Smooth muscle cell of the brain vasculature (primary cell): ENCODE measurements at places on chromosomes 4 and X.

- DNase-seq = no peak
Observed at GRCh38 chr4:98363431-98363830, 102.2 kb downstream of the RAP1GDS1 start.

GRCh38 chr4:76703676-76704075, 194.3 kb downstream of the SOWAHB start:
- DNase-seq = no peak

DNA sequence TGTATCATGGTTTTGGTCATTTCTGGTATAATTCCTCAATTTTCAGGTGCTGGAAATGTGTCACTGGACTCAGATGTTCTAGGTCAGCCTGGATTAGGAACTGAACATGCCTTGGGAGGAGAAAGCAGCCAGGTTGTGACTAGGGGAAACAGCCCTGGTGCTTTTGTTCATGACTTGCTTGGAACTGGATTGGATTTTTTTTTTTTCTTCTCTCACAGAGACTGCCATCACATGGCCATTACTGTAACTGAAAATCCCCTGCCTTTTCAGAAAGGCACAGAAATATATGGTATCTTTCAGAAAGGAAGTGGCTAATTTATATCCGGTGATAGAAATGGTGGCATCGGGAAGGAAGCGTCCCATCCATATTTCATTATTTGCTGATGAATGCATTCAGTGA, 34.6 kb downstream of the SEPTIN11 start:
- no peak for DNase-seq

DNA sequence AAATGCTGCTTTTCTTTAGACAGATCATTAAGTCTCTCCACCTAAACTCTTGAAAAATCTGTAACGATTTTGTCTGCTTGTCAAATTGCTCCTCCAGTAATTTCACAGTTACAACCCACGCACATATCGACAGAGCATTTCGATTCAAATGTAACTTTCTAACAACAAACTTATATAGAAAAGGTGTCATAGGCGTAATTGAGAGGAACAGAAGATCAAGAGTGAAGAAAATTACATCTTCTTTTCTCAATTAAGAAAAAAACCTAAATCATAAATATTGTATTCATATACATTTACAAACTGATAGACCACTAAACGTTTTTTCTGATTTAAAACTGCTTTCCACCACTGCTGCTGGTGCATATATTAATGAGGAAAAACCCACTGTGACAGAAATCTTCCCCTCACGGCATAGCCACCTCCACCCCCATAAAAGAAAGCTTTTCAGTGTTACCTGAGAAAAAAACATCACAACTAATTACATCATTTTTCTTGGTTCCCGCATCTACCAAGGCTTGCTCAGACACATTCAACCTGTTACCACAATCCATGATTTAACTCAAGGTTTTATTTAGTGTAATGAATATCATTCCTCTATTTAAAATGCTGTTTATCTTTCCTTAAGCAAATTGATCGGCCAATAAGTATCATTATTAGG, 1.9 kb downstream of the GPM6A start:
- no peak for DNase-seq

GRCh38 chr4:142161086-142161485, 524.7 kb downstream of the IL15 start:
- no peak for DNase-seq

GRCh38 chr4:177001271-177002175, 208.8 kb upstream of the VEGFC start:
- DNase-seq = no peak

DNA sequence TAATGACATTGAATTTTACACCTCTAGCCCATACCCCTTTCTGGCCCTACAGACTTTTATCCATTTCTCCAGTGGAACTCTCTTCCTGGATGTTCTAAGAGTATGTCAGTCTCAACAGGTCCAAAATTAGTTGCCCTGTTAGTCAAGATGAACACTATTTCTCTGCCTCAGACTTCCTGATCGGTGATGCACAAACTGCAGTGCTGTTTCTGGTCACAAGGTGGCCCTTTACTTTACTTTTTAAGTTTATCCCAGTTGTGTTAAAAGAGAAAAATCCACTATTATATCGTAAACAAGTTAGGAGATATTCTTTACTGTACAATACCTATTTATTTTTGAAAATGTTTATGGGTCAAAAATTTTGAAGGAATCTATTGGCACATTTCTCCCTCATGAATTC, 13.1 kb downstream of the TCEAL7 start:
- DNase-seq = no peak

DNA sequence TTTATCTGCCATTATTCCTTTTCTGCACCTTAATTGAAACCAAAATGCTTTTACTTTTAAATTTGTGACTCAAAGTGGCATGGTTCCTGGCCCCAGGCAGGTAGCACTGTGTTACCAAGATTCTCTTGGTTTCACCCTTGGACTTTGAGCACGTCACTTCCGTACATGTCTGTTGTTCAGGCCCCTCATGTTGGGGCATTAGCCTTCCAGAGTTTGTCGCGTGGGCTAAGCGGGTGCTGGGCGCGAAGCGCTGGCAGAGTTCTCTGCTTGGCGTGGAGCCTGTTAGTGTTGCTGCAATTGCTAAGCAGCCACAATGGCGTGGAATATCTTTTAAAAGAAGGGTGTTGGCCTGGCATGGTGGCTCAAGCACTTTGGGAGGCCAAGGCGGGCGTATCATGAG, 14.0 kb upstream of the TADA2B start:
- no peak for DNase-seq

- no peak for DNase-seq
Observed at GRCh38 chr4:13860126-13860525, 232.6 kb upstream of the BOD1L1 start.

DNA sequence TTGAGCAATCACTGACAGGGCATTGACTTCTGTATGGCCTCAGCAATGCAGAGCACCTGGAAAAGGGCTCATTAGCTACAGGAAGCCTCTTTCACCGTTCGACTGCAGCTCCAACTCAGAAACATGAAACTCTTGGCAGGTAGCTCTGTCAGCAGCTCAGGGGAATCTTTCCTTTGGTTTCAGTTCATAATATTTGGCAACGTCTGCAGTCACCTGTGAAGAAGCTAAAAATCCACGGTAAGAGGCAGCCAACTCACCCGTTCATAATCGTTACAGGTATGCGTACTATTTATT, 354.9 kb downstream of the CAMK2D start:
- no peak for DNase-seq

GRCh38 chr4:76772498-76773106, 125.3 kb downstream of the SOWAHB start:
- no peak for DNase-seq

DNA sequence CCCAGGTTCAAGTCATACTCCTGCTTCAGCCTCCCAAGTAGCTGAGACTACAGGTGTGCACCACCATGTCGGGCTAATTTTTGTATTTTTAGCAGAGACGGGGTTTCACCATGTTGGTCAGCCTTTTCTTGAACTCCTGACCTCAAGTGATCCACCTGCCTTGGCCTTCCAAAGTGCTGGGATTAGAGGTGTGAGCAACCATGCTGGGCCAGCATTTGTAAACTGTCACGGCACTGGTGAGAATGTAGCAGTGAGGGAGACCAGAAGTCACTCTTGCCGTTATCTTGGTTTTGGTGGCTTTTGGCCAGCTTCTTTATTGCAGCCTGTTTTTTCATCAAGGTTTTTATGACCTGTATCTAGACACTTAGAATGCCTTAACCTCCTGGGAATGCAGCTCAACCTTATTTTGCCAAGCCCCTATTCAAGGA, 22.4 kb downstream of the PCDH18 start:
- no peak for DNase-seq

DNA sequence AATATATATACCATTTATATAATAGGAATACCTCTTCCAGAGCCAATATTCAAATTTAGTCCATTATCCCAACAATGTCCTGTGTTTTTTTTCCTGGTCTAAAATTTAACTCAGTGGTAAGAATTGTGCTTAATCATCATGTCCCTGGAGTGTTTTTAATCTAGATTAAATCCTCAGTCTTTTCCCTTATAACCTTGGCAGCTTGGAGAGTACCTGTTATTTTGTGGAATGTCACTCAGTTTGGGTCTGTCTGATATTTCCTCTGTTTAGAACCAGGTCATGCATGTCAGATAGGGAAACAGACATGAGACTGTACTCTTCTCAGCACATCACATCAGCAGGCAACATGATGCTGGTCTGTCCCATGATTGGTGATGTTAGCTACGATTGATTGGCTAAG, 96.6 kb downstream of the HPGD start:
- no peak for DNase-seq

DNA sequence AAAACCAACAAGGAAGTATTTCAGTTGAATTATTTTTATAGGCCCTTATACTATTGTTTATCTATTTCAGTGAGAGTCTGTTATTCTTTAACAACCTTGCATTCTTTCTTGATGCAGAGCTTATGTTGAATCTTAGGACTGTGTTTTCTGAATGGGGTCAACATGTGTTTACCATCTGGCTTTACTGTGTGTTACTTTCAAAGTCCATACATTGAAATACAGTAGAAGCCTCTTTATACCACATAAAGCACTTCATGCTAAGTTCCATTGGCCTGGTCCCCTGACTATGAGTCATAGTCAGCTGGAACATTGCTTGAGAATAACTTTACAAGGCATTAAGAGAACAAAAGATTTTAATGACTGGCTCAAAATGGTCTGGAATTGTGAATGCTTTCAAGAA, 152.6 kb downstream of the GASK1B start:
- peak; percentile 90 for DNase-seq

GRCh38 chrX:16119353-16120220, 3.8 kb upstream of the GRPR start:
- no peak for DNase-seq

GRCh38 chrX:18424482-18425198, 768 bp upstream of the CDKL5 start:
- DNase-seq = no peak

GRCh38 chr4:60808726-60809485, 391.2 kb upstream of the ADGRL3 start:
- no peak for DNase-seq

GRCh38 chrX:77277911-77278310, 169.3 kb upstream of the FGF16 start:
- DNase-seq = no peak

DNA sequence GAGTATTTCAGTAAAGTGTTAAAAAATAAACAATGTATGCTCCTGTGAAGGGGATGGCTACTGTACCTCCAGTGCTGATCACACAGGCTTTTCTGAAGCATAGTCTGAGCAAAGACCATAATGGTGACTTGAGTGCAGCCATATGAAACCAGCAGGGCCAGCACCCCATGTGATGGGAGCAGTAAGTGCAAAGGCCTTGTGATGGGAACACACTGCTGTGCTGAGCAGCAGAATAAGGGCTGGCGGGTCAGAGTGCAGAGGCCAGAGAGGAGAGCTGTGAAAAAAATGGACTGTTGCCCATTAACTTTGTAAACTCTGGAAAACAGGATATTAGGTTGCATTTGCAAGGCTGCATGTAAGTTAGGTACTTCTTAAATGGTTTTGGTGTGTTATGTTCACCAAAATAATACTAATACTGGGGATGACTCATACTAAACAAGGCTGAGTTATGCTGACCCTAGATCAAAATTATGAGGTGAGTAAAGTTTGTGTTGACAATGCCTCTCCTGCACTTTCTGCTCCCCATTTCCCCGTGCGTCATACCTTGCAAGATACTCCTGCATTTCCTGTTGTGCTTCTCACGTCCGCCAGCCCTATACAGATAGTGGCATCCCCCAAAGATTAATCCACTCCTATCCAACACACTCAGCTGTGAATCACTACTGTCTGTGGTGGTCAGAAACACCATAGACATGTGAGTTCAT, 67.0 kb upstream of the FAM9A start:
- DNase-seq = no peak

DNA sequence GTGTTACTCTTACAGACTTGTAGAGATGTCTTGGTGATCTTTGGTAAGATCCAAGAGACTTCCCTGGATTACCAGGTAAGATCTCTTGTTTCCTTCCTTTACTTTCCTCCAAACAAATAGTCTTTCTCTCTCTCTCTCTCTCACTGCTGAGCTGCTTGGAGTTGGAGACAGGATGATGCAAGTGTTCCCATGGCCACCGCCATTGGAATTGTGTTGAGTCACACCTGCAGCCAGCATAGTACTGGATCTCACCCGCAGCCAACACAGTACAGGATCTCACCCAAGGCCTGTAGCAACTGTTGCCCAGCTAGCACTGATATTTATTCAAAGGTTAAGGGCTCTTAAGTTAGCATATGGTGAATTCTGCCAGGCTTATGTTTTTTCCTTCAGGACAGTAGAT, 1080.9 kb downstream of the FAT4 start:
- no peak for DNase-seq

GRCh38 chr4:150212927-150213326, 134.7 kb downstream of the DCLK2 start:
- DNase-seq = no peak

GRCh38 chr4:99651811-99652485, 5.7 kb downstream of the C4orf54 start:
- no peak for DNase-seq

GRCh38 chr4:31417040-31417439, 696.9 kb downstream of the PCDH7 start:
- no peak for DNase-seq

- DNase-seq = no peak
Observed at GRCh38 chr4:159019356-159019755, 83.5 kb upstream of the RAPGEF2 start.

GRCh38 chr4:147682755-147683154, 1.2 kb downstream of the PRMT9 start:
- no peak for DNase-seq

DNA sequence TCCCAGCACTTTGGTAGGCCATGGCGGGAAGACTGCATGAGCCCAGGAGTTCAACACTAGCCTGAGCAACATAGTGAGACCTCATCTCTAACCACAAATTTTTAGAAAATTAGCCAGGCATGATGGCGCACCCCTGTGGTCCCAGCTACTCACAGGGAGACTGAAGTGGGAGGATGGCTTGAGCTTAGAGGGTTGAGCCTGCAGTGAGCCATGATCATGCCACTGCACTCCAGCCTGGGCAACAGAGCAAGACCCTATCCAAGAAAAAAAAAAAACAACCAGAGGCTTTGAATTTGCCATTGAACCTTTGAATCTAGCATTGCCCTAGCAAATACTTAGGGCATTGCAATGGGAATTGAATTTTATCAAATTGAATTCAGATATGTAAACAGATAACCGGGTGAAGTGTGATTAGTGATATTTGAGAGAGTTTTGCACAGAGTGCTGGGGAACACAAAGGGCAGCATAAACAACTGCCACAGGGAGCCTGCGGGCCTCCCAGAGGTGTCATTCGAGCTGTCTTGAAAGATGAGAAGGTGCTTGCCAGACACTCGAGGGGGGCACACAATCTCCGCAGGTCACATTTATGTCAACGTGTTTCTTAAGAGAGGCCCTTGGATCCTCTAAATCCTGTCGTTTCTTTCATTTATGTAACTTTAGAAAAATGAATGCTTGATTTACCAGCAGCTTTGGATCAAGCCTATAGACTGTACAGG, 200.3 kb downstream of the AASDH start:
- DNase-seq = peak; percentile 7

DNA sequence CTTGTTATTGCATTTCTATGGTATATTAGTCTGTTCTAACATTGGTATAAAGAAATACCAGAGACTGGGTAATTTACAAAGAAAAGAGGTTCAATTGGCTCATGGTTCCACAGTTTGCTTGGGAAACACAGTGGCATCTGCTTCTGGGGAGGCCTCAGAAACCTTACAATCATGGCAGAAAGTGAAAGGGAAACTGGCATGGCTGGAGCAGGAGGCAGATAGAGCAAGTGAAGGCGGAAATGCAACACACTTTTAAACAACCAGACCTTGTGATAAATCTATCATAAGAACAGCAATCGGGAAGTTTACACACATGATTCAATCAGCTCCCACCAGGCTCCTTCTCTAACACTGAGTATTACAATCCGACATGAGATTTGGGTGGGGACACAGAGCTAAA, 346.6 kb upstream of the GNPDA2 start:
- no peak for DNase-seq
